NCI-H446 (cell line): ENCODE measurements at places on chromosomes 1 and 21.

DNA sequence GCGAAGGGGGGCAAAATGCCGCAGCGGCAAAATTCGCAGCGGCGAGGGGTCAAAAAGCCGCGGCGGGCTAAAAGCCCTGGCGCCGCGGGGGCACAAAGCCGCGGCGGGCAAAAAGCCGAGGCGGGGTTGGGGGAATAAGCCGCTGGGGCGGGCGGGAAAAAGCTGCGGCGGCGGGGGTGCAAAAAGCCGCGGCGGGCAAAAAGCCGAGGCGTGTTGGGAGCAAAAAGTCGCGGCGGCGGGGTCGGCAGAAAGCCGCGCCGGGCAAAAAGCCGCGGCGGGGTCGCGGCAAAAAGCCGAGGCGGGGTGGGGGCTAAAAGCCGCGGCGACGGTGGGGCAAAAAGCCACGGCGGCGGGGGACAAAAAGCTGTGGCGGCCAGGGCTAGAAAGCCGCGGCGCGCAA, 3902.5 kb downstream of the SRGAP2C start:
- no peak for DNase-seq

GRCh38 chr1:90143591-90143990, 148.7 kb downstream of the ZNF326 start:
- no peak for DNase-seq

GRCh38 chr21:46011267-46011967, 29.8 kb downstream of the COL6A1 start:
- no peak for DNase-seq

- DNase-seq, result peak; percentile 48
These were observed 37.3 kb upstream of the TMEM222 start for GRCh38 chr1:27284425-27285273.

GRCh38 chr1:3992103-3992556, 92.1 kb upstream of the C1orf174 start:
- peak; percentile 9 for DNase-seq

- DNase-seq, result no peak
These were observed 72.9 kb downstream of the PLA2G4A start for GRCh38 chr1:186901631-186902030.

- DNase-seq, result no peak
These were observed 3.5 kb upstream of the ZNF683 start for GRCh38 chr1:26376050-26376449.

- no peak for DNase-seq
These were observed 648 bp upstream of the ADAR start for GRCh38 chr1:154608397-154609270.

GRCh38 chr1:41387667-41388091, 26.4 kb downstream of the FOXO6 start:
- DNase-seq, result peak; percentile 92

GRCh38 chr1:27931759-27932158, 3.0 kb upstream of the SMPDL3B start:
- DNase-seq, result peak; percentile 9

- no peak for DNase-seq
These were observed 116.1 kb upstream of the GORAB start for GRCh38 chr1:170415710-170416372.

- DNase-seq, result peak; percentile 48
These were observed 185.8 kb downstream of the MRPL39 start for GRCh38 chr21:25421321-25422028.

GRCh38 chr1:67685558-67686266, 711 bp downstream of the GADD45A start:
- DNase-seq, result no peak

DNA sequence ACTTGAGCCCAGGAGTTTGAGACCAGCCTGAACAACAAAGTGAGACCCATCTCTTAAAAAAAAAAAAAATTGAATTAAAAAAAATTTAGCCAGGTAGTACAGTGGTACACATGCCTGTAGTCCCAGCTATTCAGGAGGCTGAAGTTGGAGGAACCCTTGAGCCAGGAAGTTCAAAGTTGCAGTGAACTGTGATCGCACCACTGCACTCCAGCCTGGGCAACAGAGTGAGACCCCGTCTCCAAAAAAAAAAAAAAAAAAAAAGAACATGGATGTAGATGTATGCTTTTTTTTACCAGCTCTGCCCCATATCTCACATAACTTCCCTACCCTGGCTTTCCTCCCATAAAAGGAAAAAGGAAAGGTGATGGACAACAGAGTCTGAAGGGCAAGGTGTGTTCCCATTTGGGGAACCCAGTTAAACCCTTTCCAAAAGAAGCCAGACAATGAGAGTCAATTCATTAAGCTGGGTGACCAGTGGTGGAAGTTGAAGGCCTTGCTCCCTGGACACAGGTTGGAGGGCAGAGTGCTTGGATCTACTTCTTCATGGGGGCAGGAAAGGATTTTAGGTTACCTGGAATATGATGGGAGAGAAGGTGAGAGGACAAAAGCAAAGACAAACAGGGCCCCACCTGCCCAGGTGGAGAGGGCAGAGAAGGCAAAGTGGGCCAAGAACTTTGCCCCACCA, 2.9 kb downstream of the KRTCAP2 start:
- no peak for DNase-seq

- DNase-seq, result peak; percentile 89
These were observed 20.9 kb downstream of the S1PR1 start for GRCh38 chr1:101257500-101258325.

- peak; percentile 7 for DNase-seq
These were observed 106.0 kb upstream of the GNG12 start for GRCh38 chr1:67939186-67939743.

DNA sequence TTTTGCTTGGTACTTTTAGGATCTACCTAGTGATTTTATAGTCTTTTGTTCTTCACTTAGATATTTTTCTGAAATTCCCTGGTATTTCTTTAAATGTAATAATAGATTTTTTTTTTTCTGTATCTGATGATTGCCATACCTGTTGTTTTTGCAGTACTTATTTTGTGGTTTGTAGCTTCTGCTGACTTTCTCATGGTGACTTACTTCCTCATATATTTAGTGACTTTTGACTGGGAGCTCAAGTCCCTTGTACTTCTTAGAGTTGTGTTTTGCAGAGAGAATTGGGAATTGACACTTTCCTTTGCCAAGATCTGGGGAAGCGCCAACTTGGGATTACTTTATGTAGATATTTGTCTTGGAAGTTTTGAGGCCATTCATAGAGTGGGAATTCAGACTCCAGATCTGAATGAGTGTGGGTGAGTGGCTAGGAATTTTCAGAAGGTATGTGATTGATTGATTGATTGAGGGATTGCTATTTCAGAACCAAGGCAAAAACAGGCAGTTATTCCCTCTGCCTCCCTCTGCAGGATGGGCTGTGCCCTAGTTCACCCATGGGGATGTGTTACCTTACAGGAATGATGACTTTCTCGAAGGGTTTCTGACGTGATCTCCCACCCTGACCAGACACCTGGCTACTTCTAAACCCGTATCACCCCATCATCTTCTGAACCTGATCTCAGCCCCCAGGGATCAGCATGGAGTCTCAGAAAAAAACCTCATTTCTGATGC, 219.5 kb downstream of the URB2 start:
- DNase-seq, result no peak

GRCh38 chr1:85091671-85092280, 43.5 kb upstream of the MCOLN3 start:
- no peak for DNase-seq

- peak; percentile 13 for DNase-seq
These were observed 27.3 kb downstream of the EIF4G3 start for GRCh38 chr1:21149430-21149854.

- DNase-seq, result no peak
These were observed 93.1 kb downstream of the RGL1 start for GRCh38 chr1:183898001-183898396.

GRCh38 chr1:230207598-230207997, 140.6 kb downstream of the GALNT2 start:
- DNase-seq, result no peak

GRCh38 chr21:33088384-33088783, 18.4 kb downstream of the OLIG1 start:
- DNase-seq, result peak; percentile 17

- DNase-seq, result no peak
These were observed 264.0 kb downstream of the ADGRL2 start for GRCh38 chr1:82064691-82065090.

DNA sequence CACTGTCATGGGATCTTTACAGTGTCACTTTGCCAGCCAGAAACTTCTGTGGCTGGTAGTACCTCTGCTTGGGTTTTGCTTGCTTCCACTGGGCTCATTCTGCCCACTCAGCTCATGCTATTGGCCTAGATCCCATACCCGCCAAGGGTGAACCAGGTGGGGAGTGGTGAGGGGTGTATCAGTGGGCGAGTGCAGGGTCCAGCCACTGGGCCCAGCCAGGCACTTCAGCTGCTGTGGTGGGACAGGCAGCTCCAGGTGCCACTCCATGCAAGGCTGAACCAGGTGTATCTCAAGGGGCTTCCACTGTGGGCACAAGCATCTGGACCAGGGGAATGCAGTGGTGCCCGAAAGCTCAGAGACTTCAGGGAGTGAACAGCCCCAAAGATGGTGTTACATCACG, 398.2 kb downstream of the NCAM2 start:
- DNase-seq, result no peak

DNA sequence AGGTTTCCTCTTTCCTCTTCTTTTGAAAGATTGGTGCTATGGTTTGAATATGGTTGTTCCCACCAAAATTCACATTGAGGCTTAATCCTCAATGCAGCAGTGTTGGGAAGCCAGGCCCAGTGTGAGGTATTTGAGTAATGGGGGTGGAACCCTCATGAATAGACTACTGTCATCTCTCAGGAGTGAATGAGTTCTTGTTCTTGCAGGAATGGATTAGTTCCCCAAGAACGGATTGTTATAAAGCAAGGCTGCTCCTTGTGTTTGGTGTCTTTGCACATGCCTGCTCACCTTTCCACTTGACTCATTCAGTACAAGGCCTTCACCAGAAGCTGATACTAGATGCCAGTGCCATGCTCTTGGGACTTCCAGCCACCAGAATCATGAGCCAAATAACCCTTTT, 223.2 kb downstream of the BACH1 start:
- no peak for DNase-seq

GRCh38 chr21:22885079-22885478, 1886.9 kb downstream of the NCAM2 start:
- no peak for DNase-seq

- no peak for DNase-seq
These were observed 47.1 kb downstream of the GPR88 start for GRCh38 chr1:100584761-100585745.

DNA sequence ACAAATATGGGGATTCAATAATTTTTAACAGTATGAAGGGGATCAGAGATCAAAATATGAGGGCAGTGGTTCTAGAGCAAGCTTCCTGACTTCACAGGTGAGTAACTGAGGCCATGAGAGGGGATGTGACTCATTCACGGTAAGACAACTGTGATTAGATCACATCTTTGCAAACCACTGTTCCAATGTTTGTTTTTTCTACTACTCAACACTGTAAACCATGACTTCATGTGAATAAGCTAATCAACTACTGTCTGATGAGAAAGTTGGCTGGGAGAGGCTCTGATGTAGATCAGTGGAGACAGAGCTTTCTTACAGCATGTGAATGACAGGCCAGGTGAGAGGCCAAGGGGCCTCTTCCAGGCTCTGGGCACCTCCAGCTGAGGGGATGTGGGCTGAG, 84.7 kb downstream of the BRINP2 start:
- DNase-seq, result no peak

DNA sequence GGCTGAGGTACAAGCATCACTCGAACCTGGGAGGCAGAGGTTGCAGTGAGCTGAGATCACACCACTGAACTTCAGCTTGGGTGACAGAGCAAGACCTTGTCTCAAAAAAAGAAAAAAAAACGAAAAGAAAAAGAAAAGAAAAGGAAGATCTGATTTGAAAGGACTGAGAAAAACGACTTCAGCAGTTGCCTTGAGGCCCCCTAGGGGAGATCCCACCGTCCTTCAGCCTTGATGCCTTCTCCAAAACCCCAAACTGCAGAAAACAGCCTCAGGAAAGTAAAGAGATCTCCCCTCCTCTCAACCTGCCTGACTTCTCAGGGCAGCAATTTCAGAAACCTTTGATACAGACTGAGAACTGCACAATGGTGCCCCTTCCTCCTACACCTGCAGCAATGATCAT, 50.9 kb upstream of the BCAR3 start:
- no peak for DNase-seq

DNA sequence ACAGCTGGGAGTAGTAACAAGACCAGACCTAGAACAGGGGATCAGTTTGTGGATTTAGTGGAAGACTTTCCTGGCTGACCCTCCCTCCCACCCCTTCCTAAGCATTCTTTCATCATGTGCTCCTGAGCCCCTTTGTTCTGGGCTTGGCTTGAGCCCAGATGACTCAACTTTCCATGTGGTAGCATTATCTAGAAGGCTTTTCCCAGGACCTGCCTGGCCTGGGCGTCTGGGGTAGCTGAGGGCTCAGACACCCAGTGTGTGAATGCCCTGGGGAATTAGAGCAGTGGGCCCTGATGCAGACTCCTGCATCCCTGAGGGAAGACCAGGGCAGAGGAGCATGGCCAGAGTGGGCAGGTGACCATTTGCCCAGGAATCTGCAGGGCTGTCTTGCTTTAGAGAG, 44.1 kb upstream of the TSPAN2 start:
- no peak for DNase-seq

DNA sequence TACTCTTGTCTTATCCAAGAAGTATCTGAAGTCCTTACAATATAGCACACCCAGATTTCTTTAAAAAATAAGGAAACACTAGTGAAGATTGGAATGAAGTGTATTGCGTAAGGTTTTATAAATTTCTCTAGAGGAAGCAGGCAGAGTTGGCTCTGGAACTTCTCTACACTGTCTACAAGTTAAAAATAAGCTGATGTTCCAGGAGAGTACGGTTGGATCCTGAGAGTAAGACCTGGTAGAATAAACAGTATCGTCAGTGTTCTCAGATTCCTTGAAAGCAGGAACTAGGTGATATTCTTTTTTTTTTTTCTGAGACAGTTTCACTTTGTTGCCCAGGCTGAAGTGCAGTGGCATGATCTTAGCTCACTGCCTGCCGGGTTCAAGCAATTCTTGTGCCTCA, 107.9 kb downstream of the USP25 start:
- no peak for DNase-seq

DNA sequence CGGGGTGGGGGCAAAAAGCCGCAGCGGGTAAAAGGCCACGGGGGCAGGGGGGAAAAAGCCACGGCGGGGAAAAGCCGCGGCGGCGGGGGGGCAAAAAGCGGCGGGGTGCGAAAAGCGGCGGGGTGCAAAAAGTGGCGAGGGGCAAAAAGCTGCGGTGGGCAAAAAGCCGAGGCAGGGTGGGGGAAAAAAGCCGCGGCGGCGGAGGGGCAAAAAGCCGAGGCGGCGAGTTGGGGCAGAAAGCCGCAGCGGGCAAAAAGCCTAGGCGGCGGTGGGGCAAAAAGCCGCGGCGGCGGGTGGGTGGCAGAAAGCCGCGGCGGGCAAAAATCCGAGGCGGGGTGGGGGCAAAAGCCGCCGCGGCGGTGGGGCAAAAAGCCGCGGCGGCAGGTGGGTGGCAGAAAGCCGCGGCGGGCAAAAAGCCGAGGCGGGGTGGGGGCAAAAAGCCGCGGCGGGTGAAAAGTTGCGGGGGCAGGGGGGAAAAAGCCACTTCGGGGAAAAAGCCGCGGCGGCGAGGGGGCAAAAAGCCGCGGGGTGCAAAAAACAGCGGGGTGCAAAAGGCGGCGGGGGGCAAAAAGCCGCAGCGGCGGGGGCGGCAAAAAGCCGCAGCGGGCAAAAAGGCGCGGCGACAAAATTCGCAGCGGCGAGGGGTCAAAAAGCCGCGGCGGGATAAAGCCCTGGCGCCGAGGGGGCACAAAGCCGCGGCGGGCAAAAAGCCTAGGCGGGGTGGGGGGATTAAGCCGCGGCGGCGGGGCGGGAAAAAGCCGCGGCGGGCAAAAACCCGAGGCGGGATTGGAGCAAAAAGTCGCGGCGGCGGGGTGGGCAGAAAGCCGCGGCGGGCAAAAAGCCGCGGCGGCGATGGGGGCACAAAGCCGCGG, 3901.2 kb downstream of the SRGAP2C start:
- no peak for DNase-seq

- DNase-seq, result no peak
These were observed 16.6 kb upstream of the ATF3 start for GRCh38 chr1:212591922-212592321.
